Daoy (cell line): ENCODE measurements at places on chromosomes 3 and 15.

DNA sequence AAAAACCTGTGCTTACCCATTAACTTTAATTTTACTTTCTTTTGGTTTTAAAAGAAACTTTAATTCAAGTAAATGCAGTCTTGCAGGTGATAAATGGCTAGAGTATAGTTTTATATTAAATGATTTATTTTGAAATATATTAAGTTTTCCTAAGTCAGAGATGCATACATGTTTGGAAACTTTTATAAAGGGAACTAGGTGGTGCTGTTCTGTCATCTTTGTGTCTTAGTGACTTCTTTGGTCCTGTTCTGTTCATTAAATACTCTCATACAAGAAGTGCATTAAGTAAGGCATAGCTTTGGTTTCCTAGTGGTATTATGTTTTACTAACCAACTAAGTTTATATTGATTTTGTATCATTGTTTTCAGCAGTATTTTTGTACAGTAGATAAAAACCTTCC is 15.6 kb downstream of the CADM2 start:
- DNase-seq: no peak

DNA sequence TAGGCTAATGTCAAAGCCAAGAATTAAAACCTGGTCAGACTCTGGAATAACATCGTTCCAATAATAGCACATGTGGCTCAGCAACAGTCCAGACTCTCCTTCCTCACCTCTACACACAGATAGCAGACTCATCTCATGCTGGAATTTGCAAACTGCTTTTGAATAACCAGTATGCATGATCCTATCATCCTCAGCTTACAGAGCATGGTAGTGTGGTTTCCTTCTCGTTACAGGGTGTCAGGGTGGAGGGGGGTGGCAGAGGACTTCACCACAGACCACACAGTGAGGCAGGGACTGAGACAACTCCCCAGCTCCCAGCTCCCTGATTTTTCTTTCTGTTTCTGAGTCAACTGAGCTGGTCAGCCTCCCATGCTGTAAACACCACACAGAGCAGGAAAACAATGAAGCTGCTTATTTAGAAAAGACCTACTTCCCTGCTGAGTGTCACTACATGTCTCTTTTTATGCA is 101.6 kb downstream of the RPL22L1 start:
- peak; percentile 70 for DNase-seq

- DNase-seq: no peak
These were observed 26.0 kb downstream of the SYNM start for GRCh38 chr15:99130765-99131440.

DNA sequence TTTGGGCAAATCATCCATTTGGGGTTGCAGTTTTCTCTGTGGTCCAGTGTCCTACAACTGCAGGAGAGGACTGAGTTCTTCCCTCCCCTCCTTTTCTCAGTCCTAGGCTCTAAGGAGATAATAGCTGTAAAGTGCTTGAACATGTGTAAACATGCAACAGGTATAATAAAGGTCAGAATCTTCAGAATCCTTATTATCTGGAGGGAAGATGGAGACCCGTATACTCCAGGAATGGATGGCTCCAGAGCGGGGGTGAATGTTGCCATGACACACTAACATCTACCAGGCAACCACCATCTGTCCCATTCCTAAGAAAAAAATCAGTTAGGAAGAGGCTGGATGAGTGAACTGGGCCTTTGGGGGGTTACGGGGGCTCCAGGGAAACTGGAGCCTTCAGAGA is 39.7 kb upstream of the GLCE start:
- DNase-seq: no peak

GRCh38 chr3:24390169-24391130 is 104.2 kb downstream of the THRB start:
- DNase-seq: no peak

DNA sequence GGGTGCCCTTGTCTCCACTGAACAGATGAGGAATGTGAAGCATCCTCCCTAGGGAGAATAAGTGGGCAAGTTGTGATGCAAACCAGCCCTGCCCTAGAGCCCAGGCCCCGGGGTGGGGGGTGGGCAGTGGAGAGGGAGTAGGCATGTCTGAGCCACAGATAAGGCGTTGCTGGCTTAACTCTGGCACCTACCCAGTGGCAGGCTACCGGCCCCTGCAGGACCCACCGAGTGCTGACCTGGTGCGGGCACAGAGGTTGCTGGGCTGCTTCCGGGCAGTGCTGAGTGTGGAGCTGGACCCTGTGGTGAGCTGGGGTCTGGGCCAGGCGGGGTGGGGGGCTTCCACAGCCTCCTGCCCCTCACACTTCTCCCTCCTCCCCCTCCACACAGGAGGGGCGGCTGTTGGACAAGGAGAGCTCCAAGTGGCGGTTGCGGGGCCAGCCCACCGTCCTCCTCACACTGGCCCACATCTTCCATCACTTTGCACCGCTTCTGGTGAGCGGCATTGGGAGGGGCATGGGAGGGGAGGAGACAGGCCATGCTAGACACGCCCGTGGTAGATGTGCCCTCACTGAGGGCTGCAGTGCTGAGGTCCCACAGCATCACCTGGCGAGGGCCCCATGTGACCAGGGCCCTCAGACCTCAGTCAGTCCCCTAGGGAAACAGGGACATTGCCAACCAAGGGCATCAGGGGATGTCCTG is 10.1 kb downstream of the RNF123 start:
- DNase-seq: no peak

DNA sequence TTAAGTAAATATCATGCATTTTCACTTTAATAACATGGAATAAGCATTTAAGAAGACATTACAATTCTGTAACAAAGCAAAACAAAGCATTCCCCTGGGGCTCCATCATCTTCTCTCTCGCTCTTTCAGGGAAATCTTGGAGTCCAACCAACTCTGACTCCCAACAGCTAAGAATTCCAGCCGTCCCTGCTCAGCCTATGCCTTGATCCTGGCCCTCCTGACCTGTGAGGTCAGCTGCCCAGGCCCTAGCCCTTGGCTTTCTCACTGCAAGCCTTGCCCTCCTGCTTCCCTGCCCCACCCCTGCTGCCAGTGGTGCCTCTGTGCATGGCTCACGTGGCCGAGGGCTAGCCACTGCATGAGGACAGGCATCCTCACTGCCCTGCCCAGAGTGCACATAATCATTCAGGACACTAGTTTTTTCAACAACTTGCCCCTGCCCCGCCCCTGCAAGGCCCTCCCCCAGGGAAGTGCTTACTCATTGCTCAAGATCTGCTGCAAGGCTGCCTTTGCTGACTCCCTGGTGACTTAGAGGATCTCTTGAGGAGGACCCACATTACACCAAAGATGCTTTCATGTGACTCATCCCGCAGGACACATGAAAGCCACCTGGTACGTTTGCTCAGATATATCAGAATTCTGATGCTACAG is 37.6 kb downstream of the MTMR10 start:
- peak; percentile 77 for DNase-seq

- DNase-seq: peak; percentile 10
These were observed 5.8 kb downstream of the RBMS3 start for GRCh38 chr3:29286478-29287240.

DNA sequence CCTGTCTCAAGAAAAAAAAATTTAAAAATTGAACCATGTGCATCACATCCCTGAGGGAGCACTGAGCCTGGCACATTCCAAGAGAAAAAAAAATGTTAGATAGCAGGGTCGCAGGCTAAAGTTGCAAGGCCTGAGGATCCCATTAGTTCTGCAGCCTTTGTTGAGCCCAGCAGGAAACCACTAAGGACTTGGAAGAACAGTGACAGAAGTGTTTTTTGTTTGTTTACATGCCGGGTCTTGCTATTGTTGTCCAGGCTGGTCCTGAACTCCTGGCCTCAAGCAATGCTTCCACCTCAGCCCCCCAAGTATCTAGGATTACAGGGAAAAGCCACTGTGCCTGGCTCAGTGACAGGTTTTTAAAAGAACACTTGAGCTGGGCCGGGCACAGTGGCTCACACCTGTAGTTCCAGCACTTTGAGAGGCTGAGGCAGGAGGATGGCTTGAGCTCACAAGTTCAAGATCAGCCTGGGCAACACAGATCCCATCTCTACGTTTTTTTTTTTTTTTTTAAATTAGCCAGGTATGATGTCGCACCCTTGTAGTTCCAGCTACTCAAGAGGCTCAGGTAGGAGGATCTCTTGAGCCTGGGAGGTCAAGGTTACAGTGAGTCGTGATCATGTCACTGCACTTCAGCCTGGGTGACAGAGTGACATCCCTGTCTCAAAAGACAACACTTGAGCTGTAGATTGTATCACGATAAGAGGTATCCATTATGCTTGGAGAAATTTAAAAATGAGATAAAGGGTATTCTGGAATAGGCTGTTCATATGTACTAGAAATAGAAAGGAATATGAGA is 15.2 kb downstream of the CHAC1 start:
- no peak for DNase-seq

DNA sequence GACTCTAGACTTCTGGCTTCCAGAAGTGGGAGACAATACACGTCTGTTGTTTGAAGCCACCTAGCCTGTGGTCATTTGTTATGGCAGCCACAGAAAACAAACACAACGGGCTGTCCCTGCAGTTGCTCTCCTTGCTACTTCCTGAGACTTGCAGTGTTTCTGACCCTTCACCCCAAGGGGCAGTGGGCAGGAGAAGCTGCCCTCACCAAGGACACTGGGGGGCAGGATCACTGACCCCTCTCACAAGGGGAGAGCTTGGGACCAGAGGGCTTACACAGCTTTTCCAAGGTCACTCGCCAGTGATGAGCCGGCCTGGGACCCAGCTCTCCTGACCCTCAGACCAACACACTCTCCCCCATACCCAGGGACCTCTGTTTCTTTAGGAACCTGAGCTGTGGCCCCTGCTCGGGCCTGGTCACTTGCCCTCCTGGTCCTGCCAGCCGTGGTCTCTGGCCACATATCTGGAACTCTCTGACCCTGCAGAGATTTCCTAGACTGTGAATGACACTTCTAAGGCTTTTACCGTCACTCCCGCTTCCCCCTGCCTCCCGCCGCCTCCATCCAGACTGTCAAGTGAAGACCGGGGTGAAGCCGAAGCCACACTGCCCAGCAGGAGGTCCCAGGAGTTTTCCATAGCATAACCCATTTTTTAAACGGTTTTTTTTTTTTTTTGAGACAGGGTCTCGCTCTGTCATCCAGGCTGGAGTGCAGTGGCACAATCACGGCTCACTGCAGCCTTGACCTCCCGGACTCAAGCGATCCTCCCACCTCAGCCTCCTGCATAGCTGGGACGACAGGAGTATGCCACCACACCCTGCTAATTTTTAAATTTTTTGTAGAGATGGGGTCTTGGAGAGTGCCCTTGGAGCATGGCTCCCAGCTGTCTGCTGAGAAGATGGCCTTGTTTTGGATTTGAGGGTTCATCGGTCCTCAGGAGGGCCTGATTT is 4.4 kb downstream of the ATP2B2 start:
- no peak for DNase-seq

DNA sequence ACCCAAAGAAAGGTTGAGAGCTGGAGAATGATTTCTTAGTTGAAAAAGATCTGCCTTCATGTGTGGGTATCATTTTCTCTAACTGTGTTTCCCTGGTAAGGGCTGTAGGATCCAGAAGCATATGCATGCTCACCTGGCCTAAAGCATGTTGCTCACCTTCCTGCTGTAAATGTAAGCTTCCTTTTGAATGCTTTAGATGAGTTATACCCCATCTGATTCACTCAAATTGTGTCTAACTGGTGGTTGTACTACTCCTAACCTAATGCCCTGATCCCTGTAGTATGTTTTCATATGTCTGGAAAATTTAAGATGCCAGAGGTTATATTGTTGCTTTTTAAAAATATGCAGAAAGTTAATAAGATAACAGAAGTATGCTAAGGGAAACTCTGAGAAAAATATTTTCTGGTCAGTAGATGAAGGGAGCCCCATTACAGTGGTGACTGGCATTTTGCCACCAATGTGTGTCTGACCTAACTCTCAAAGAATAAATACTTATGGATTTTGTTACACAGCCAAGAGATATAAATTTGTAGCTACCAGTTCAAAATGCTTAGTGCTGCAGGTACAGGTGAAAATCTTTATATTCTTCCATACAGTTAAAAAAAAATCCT is 7.7 kb downstream of the FILIP1L start:
- no peak for DNase-seq

- no peak for DNase-seq
These were observed 3.7 kb downstream of the SORD start for GRCh38 chr15:45026651-45027190.

- peak; percentile 54 for DNase-seq
These were observed 230.0 kb downstream of the ADAMTS9 start for GRCh38 chr3:64457811-64458210.

- no peak for DNase-seq
These were observed 89.9 kb upstream of the TNFAIP8L3 start for GRCh38 chr15:51184627-51185026.

DNA sequence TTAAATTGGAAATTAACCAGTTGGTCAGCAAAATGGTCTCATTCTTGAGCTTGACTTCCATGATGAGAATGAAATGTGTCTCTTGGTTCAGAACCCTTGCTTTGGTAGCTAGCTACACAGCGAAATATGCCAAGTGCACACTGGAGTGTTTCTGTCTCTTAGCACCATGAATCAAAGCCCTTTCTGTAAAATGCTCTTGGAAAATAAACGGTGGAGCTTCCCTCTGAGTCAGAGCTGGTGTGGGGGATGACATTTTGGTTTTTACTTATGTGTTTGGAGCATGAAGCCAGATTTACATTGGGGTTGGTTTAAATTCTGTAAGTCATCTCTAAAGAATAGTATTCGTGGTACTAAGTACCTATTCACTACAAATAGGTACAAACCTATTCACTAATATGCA is 85.1 kb upstream of the NANOGP8 start:
- DNase-seq: peak; percentile 1

DNA sequence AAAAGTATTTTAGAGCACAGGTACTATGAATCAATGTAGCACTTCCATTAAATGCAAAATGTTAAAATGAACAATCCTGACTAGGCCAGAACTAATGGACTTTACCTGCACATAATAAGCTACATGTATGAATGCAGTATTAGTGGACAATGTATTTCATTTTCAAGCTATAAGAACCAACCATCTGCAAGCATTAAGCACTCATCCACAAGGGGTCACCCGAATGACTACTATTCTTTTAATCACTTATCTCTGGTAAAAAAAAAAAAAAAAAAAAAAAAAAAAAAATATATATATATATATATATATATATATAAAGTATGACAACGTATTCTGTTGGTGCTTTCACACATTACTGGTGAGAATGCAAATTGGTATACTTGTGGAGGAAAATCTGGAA is 7.2 kb downstream of the HERC1 start:
- DNase-seq: peak; percentile 11

DNA sequence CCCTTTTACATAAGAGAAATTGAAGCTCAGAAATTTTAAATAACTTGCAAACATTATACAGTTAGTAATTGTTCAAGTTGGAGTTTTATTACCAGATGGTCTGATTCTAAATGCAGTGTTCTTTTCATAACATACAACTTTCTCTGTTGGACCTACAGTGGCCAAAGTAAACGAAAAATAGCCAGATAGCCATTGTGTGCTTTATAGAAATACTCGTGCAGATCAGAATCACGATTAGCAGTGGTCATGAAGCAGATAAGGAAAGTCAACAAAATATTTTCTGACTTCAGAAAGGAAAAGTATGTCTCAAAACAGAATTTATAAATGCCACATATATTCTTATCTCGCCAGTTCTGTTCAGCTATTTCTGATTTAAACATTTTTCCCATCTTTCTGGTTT is 436.9 kb downstream of the CNTN6 start:
- no peak for DNase-seq

- DNase-seq: no peak
These were observed 24.4 kb downstream of the PTPN23 start for GRCh38 chr3:47404955-47405790.

- DNase-seq: no peak
These were observed 39.9 kb upstream of the ARHGEF26 start for GRCh38 chr3:154081305-154081704.
